Suppressor macrophage treated with lipopolysaccharide for 1 hour (primary cell): ENCODE measurements at places on chromosomes 2 and 18.

DNA sequence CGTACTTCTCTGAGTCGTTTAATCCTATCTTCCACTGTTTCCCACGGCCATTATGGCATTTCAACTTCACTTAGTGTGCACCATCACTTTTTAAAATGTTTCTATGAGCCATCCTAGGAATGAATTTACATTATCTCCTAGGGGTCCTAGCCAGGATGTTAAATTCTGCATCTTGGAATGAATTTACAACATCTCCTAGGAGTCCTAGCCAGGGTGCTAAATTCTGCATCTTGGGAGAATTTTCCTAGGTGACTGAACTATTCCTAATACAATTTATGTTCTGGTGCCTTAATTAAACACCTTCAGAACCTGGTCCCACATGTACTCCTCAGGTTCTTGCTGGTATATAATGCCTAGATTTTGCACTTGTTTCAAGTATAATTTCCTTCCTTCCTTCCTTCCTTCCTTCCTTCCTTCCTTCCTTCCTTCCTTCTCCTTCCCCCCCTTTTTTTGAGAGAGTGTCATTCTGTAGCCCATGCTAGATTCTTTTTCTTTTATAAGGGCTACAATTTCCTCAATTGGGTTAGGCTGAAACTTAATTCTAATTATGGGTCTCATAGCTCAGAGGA lies 72.1 kb downstream of the TBR1 start:
- DNase-seq: no peak

DNA sequence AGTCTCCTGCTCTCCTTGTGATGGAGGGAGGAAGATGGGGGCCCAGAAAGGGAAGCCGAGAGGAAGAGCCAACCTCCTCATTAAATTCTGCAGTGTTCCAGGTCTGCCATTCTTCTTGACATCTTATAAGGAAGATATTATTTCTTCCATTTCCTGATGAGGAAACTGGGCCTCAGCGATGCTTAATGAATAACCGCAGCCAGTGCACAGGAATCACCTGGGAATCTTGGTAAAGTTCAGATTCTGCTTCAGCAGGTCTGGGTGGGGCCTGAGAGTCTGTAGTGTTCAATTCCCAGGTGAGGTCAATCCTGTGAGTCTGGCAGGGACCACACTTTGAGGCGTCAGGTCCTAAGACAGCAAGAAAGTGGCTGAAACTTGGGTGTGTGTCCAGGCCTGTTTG lies 17.3 kb downstream of the PCARE start:
- DNase-seq: no peak

DNA sequence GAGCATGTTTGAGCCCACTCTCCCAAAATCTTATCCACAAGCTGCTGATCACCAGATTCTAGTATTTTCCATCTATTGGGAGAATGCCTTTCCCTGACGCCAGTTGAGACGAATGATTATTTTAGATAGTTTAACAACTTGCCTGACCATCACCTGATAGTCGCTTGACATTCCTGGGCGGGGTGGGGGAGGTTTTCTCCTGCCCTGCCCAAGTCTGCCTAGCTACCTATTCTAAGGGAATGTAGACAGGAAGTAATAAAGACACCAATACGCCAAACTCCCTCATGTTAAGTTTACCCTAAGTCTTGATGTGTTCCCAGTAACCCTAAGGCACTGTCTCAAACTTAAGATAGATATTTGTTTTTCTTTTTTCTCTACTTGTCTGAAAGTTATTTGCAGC lies 4.6 kb upstream of the ACAA2 start:
- DNase-seq: no peak

DNA sequence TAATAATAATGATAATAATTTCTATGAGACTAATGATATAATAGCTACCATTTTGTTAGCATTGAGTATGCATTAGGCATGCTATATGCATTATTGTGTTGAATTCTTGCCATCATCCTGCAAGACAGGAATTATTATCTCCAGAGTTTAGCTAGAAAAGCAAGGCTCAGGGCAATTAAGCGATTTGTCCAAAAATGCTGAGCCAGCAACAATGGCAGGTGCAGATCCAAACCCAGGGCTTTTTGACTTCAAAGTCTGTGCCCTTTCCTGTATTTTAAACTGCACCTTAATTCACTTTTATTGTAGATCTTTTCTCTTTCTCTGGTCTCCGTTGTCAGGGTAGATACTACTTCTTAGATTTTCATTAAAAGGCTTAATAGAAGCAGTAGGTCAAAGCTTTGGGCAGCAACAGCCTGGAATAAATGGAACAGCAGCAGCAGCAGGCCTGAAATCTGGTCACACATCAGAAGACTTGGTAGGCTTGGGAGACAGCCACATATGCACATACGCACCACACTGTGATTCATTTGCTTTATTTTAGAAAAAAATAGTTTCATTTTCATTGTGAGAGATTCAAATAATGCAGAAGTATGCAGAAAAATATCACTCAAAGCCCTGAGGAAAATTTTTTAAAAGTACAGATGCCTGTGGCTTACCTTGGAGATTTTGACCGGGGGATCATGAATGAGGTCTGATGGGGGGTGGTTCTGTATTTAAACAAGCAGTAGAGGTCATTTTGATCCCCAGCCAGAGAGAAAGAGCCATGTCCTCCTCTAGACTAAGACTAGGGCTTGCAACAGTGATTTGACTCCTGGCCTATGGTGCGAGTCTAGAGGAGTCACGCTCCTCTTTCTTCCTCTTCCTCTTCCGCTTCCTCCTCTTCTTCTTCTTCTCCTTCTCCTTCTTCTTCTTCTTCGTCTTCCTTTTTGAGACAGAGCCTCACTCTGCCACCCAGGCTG lies 455.7 kb downstream of the TSN start:
- no peak for DNase-seq

DNA sequence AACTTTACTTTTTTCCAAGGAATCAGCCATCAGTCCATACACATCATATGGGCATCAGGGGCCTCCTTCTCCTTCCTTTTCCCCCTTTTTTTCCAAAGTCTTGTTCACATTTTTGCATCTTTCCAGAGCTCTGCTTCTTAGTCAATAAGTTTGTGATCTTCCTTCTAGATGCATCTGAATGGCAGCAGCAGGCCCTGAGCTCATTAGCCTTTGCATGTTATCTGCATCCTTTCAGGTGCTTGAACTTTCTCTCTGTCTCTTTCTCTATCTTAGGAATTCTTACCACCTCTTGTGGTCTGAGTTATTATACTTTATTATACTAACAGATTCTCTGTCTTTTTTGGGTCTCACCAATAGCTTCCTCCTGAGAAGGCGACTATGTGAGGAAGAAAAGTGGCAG lies 312.4 kb upstream of the FANCL start:
- DNase-seq: no peak
